ENCODE measurements at places on chromosomes 3 and 15.
A peak's percentile ranks its signal among the peaks of the same experiment; 100 is the strongest.

DNA sequence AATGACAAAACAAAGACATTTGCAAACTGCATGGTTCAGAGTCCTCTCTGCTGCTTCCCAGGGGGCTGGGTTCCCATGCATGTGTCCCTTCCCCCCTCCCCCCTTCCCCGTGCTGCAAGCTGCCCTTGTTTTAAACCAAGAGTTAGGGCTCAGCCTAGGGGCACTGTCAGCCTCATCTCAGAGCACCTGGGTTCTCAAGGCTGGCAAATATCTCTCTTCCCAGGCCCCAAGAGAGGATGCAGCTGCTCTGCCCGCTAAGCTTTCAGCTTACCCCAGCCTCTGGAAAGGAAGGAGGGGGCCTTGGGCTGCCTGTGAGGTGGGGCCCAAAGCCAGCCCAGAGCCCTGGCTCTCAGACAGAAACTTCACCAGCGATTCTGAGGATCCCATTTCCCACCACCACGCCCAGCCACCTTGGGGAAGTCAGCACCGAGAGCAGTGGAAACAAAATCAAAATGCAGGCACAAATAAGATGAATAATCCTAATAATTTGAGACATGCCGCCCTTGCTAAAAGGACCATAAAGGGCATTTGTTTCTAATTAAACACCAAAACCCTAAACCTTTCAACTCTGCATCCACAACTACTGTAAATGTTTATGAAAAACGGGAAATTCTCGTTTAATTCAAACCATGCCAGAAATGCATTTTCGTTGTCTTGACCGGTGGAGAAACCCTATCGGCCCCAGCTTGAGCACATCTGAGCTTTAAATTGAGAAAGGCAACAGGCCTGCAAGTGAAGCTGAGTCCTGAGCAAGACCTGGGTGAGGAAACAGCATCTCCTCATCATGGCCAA is 67.7 kb upstream of the WNT5A start:
- H3K4me3 ChIP-seq, result no peak overlapping the region
- no peak for DNase-seq
- no peaks in the 10 kb centered on the region for H3K36me3 ChIP-seq
- no peak overlapping the region for H3K27ac ChIP-seq
- H3K27me3 ChIP-seq, result no peaks in the 10 kb centered on the region

GRCh38 chr3:193743702-193744047 is 150.7 kb downstream of the OPA1 start:
- H3K27me3 ChIP-seq, result no peaks in the 10 kb centered on the region
- H3K4me1 ChIP-seq, result peaks cover 14% of the 10 kb centered on the region
- no peaks in the 10 kb centered on the region for H3K36me3 ChIP-seq

- no peak overlapping the region for H3K27ac ChIP-seq
- H3K4me3 ChIP-seq, result no peak overlapping the region
- no peak for DNase-seq
Observed at GRCh38 chr3:98914210-98915080, 12.9 kb upstream of the DCBLD2 start.

DNA sequence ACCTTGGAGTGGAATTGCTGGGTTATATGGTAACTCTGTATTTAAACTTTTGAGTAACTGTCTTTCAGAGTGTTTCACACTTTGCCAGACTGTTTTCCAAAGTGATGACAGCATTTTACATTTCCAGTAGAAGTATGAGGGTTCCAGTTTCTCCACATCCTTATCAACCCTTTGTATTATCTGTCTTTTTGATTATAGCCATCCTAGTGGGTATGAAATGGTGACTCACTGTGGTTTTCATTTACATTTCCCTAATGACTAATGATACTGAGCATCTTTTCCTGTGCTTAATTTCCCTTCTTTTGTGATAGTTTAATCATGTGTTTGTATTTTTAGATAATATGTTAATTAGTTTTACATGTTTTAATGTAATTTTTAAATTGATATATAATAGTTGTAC is 138.1 kb upstream of the DAZL start:
- H3K27ac ChIP-seq, result no peak overlapping the region
- H3K4me3 ChIP-seq, result no peak overlapping the region
- DNase-seq, result no peak

DNA sequence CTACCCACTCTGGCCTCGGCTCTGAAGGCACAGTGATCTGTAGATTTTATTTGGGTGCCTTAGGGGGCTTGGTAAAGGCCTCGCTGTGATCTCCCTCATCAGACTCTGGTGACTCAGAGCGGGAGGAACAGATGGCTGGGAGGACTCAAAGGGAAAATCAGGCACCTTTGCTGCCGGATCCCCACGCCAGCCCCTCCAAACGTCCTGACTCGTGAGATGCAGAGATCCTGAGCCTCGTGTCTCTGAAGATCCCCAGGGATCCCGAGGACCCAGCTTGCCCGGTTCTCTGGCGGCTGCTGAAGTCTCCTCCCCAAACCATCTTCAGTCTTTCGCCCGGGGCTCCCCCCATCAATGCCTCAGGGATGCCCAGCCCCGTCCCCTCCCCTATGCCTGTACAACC is 32.8 kb downstream of the MUC20 start:
- no peaks in the 10 kb centered on the region for H3K27me3 ChIP-seq
- no peak for DNase-seq

DNA sequence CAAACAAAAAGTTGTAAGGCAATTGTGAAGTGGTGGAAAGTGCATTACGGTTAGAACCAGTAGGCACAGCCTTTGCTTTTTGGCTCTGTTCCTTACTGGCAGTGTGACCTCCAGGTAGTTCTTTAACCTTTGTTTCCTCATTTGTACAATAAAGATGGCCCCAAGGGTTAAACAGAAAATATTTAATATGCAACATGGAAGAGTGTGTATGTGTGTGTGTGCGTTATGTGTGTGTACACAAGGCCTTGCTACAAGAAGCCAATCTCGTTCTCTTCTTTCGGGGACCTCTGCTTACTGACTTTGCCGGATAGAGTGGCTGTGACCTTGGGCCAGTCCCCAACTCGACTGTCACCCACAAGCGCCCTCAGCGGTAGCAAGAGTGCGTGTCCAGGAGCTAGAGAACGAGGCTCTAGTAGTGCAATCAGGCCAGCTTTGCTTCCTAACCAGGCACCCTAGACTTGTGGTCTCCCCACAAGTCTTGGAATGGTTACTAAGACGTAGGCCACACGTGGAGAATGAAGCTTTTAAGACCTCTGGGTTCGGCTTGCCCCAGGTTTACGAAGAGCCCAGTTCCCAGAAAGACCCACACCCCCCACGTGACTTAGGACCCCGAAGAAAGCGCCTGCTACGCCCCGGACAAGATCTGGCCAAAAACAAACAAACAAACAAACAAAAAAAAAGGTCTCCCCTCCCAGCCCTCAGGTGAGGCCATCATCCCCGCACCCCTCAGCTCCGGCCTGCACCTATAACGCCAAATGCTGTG is 593 bp downstream of the CIAO2A start:
- peak overlapping the region; percentile 96 for H3K4me3 ChIP-seq
- no peaks in the 10 kb centered on the region for H3K27me3 ChIP-seq
- peaks cover 2% of the 10 kb centered on the region for H3K36me3 ChIP-seq
- H3K27ac ChIP-seq, result peak overlapping the region; percentile 94

Data from GM12878 (cell line).